ENCODE measurements at places on chromosomes 1 and 21. TPM values are rescaled to one million over a fixed set of nuclear protein-coding genes. Genes with fewer than 3 reads are reported as not detected.
A peak's percentile ranks its signal among the peaks of the same experiment; 100 is the strongest.

DNA sequence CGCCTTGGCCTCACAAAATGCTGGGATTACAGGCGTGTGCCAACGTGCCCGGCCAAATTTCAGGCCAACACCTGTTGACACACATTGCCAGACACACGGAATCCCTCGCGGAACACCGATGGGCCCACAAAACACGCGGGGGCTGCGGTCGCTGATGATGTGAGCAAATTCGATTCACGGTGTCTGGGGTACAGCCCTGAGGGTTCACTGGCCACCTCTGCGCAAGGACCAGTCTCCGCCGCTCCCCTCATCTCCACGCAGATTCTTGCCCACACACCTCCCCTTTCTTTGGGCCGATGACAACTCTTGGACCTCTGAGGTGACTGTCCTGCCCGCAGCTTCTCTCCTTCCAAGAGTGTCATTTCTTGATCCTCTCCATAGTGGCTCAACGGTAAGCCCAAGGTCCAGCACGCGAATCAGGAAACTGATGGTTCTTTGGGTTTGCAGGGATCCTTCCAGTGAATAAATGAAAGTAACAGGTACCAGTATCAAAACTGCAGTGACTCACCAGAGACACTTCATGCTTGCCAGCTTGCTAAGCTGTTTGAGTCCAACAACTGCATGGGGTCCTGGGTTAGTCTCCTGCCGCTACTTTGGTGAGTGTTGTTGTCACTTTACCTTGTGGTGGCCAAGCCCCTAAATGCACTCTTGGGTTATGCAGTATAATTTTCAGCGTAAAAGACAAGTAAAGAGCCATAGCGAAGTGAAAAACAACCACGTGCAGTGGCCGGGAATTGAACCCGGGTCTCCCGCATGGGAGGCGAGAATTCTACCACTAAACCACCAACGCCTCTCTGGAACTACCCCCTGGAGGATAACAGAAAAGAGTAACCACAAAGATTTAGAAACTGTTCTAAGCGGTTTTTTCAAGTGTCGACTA lies 11.0 kb upstream of the RNU1-3 start:
- H3K27ac ChIP-seq: peak overlapping the region; percentile 90
- H3K4me3 ChIP-seq: peak overlapping the region; percentile 83
- H3K36me3 ChIP-seq: no peaks in the 10 kb centered on the region
- H3K27me3 ChIP-seq: peaks cover 12% of the 10 kb centered on the region

DNA sequence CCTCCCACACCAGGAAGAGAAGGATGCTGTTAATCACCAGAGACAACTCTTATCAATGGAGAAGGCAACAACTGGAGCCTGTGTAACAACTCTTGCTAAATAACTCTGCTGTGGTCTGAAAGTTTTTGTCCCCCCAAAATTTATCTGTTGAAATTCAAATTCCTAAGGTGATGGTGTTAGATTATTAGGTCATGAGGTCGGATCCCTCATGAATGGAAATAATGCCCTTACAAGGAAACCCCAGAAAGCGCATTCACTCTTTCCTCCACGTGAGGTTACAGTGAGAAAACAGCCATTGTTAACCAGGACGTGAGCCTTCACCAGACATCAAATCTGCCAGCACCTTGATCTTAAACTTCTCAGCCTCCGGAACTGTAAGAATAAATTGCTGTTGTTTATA lies 141.9 kb upstream of the CXADR start:
- no peak for DNase-seq
- H3K4me1 ChIP-seq: peaks cover 2% of the 10 kb centered on the region
- no peak overlapping the region for H3K27ac ChIP-seq
- peaks cover 23% of the 10 kb centered on the region for H3K27me3 ChIP-seq
- H3K4me3 ChIP-seq: no peak overlapping the region
- H3K36me3 ChIP-seq: peaks cover 4% of the 10 kb centered on the region

- H3K27me3 ChIP-seq: no peaks in the 10 kb centered on the region
- no peak for DNase-seq
These were observed 35.2 kb downstream of the DNASE2B start for GRCh38 chr1:84433258-84434080.

GRCh38 chr1:244665771-244666217 lies 12.9 kb downstream of the DESI2 start:
- H3K36me3 ChIP-seq: peaks cover 2% of the 10 kb centered on the region
- H3K27ac ChIP-seq: no peak overlapping the region
- H3K4me1 ChIP-seq: peaks cover 5% of the 10 kb centered on the region
- no peaks in the 10 kb centered on the region for H3K27me3 ChIP-seq
- no peak for DNase-seq

DNA sequence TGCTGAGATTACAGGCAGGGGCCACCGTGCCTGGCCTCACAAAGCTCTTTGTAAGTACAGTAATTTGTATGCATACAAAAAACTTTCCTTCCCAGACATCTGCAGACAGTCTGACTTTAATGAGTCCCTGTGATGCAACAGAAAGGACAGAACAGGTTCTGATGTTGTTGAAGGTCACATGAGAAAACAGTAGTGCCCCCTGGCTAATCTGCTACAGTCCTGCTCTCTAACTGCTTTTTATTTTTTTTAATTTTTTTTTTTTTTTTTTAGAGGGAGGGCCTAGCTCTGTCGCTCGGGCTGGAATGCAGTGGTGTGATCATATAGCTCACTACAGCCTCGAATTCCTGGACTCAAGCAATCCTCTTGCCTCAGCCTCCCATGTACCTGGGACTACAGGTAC lies 36.7 kb downstream of the ACBD3 start:
- DNase-seq: no peak
- H3K27me3 ChIP-seq: no peaks in the 10 kb centered on the region
- peaks cover 2% of the 10 kb centered on the region for H3K36me3 ChIP-seq
- H3K4me3 ChIP-seq: no peak overlapping the region
- no peak overlapping the region for H3K27ac ChIP-seq

PLA2G2F gene
- not detected for total RNA-seq

All from T-helper 17 cell (primary cell).